ENCODE measurements at places on chromosomes 6 and 20. TPM values are rescaled to one million over a fixed set of nuclear protein-coding genes. Genes with fewer than 3 reads are reported as not detected.

MLN gene
- not detected for total RNA-seq

- H3K27ac ChIP-seq: no peak overlapping the region
- no peaks in the 10 kb centered on the region for H3K27me3 ChIP-seq
- no peaks in the 10 kb centered on the region for H3K4me1 ChIP-seq
- DNase-seq: no peak
These were observed 36.8 kb downstream of the C6orf118 start for GRCh38 chr6:165272585-165272984.

GRCh38 chr20:56986931-56987720 lies 279.3 kb downstream of the BMP7 start:
- DNase-seq: no peak
- no peaks in the 10 kb centered on the region for H3K4me1 ChIP-seq
- no peak overlapping the region for H3K4me3 ChIP-seq
- H3K36me3 ChIP-seq: no peaks in the 10 kb centered on the region

DNA sequence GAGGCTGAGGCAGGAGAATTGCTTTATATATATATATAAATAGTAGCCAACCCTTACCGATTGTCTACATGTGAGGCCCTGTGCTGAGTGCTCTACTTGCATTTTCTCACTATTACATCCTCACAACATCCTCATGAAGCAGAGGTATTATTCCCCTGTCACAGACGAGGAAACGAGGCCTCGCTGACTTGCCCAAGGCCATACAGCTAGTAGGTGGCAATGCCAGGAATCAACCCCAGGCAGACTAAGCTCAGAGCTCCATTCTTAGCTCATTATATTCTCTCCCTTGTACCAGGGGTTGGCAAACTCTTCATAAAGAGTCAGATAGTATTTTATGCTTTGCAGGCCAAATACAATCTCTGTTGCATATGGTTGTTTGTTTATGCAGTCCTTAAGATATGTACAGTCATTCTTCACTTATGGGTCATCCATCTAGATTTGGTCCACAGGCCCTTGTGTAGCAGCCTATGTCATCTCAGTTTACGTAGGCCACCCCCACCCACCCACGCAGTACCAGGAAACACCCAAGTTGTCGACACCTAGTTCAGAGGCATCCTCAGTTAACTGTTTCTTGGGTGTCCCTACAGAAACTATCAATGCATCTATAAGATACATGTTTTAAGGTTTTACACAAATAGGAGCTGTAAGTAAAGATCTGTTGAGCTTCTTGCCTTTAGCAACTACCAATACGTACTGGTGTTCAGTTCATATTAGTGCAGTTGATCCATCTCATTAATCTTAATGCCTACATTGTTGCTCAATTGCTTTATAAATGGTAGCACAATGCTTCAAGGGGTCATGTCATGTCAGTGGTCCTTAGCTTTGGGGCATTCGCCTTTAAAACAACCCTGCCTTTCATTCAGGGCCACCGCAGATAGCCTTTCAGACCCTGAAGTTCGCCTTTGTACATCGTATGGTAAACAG lies 3.0 kb downstream of the CASS4 start:
- peaks cover 16% of the 10 kb centered on the region for H3K4me1 ChIP-seq
- H3K36me3 ChIP-seq: peaks cover 15% of the 10 kb centered on the region
- H3K27me3 ChIP-seq: no peaks in the 10 kb centered on the region
- no peak overlapping the region for H3K27ac ChIP-seq
- H3K4me3 ChIP-seq: no peak overlapping the region
